ENCODE measurements at places on chromosomes 5 and 9. TPM values are rescaled to one million over a fixed set of nuclear protein-coding genes. Genes with fewer than 3 reads are reported as not detected.

Gene LHX3
- total RNA-seq = not detected

Gene CTNNA1
- 423 TPM for total RNA-seq

Gene WWC1
- total RNA-seq = 2.1 TPM

Gene SCGB3A1
- not detected for total RNA-seq

Gene PLAA
- total RNA-seq = 30.5 TPM

DNA sequence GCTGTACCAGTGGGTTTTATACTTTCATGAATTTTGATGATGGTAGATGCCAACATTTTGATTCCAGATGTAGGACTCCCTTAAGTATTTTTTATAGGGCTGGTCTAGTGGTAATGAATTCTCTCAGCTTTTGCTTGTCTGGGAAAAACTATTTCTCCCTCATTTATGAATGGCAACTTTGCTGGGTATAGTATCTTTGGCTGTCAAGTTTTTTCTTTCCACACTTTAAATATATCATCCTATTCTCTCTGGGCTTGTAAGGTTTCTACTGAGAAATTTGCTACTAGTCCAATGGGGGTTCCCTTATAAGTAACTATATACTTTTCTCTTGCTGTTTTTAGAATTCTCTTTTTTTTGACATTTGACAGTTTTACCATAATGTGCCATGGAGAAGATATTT, 629.3 kb downstream of the NR2F1-AS1 start:
- DNase-seq = no peak

- DNase-seq = no peak
Observed at GRCh38 chr9:94584555-94584954, 9.1 kb downstream of the FBP2 start.

GRCh38 chr9:34443533-34443932, 14.8 kb downstream of the FAM219A start:
- DNase-seq = no peak

DNA sequence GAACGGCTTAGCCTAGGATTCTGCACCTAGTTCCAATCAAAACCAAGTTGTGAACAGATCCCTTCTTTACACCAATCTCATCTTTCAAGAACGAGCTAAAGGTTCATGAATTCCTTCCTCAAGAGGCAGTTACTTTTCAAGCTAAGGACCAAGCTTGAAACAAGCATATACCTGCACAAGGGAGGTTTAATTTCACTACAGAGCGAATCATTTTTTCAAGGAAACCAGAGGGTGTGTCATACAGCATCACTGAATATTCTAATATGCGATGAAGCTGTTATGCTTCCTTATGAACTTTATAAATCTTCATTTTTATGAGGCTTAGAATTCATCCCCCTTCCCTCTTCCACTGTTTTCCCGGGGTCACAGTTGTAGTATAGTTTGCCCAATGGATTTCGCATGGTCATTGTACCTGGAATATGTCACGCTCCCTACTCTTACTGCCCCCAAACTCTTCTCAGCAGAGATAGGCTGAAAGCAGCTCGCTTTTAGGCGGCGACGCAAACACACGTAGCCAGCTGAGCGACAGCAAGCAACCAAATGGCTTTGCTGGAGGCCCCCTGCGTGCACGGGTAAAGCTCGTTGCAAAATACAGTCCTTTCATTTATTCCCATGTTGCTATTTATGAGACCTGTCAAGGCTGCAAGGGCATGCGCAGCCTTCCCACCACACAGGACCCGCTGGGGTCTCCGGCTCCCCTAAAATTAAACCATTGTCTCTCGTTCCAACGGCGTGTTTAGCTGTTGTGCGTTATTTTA, 832 bp downstream of the LMBRD2 start:
- no peak for DNase-seq

- DNase-seq = no peak
Observed at GRCh38 chr5:58545912-58546311, 37.0 kb upstream of the RAB3C start.

GRCh38 chr5:27652505-27652904, 614.1 kb upstream of the CDH9 start:
- no peak for DNase-seq

GRCh38 chr9:77865385-77866047, 166.1 kb downstream of the GNAQ start:
- DNase-seq = no peak

- DNase-seq = peak; percentile 34
Observed at GRCh38 chr9:97895695-97896332, 26.5 kb downstream of the TRMO start.

DNA sequence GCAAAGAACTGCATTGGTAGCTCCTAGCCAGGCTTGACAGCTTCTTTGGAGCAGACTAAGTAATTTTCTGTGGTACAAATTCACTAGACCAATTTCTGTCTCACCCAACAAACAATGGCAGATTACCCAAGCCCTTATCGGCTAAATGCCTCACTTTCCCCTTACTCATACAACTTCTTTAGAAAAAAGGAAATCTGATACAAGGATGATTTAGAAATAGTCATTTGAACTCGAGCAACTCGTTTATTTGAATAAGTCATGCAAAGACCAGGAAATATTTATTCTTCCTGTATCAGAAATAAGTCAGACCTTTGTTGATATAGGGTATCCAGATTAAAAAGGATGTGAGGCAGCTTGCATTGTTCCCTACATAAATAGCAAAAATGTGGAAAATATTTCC, 170.4 kb upstream of the CDH6 start:
- DNase-seq = no peak
